ENCODE measurements at places on chromosomes 2 and 18.

- DNase-seq: no peak
Observed at GRCh38 chr2:151837926-151838325, 9.7 kb upstream of the ARL5A start.

DNA sequence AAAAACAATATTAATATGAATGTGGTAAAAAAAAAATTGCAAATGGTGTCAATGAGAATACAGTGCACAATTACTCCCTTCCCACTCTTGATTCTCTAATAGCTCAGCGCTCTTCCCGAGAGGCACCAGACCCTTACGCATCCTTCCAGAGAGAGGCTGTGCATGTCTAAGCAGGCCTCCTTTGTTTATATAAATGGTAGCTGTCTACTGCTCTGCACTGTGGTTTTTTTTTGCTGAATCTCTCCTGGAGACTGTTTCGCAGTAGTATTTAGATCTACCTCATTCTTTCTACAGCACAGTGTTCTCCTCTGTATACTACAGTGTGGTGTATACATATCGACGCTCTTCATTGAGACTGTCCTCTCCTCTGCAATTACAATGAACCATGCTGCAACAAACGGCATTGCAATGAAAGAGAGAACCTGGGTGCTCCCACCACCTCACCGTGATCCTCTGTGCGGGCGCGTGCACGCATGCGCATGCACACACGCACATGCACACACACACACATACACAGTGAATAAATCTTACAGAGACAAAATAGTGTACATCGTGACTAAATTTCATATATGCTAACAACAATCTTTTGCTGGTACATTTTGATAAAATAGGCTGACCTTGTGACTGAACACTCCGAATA, 19.4 kb downstream of the SEPTIN10 start:
- no peak for DNase-seq

DNA sequence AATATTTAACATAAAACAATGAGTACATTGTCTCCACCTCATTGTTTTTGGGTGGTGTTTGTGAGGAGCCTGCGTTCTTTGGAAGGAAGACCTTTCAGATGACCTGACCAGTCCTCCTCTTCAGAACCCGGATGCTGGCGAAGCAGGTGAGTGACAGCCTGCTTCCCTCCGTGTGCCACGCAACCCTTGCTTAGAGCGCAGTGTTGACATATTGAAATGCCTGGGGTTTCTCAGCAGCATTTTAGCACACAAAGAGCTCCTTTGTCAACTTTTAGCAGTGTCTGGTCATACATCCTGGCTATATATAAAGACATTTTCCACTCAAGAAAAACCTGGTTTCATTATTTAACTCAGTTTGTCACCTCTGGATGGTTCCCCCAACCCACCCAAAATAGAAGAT, 335.7 kb upstream of the POU3F3 start:
- DNase-seq: no peak

DNA sequence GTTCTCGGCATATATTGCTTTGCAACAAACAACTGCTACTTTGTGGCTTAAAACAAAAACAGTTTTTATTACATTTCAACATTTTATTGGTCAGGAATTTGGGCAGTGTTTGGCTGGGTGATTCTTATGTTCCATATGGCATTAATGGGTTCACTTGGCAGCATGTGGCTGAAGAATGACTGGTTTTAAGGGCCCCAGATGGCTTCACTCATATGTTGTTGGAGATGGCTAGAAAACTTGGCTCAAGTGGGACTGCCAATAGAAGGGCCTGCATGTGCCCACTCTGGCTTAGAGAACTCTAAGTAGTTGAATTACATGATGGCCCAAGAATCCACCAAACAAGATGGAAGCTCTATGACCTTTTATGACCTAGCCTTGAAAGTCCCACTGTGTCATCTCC, 86.1 kb downstream of the FASTKD2 start:
- DNase-seq: no peak

DNA sequence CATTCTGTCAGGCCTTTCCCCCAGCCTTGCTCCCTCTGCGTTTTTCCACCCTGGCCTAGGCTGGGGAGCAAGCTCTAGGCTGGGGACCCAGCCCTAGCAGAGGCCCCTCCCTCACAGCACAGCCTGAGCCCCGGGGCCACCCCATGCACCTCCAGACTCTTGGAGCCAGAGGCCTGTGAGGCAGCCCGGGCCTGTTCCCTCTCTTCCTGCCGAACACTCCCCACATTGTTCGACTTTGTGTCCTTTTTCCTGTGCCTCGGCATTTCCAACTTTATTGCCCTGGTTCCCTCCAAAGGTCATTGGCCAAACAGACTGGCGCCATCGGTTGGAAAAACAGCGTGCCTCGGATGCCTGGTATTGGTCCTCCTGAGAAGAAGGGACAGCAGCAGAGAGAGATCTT, 79.7 kb downstream of the HS1BP3 start:
- no peak for DNase-seq

- no peak for DNase-seq
Observed at GRCh38 chr18:45806226-45806625, 19.2 kb upstream of the SIGLEC15 start.

GRCh38 chr2:113229795-113230194, 48.9 kb downstream of the PAX8 start:
- no peak for DNase-seq

- no peak for DNase-seq
Observed at GRCh38 chr2:24919037-24919505, 966 bp downstream of the ADCY3 start.

- no peak for DNase-seq
Observed at GRCh38 chr2:71640489-71640888, 187.1 kb downstream of the DYSF start.

DNA sequence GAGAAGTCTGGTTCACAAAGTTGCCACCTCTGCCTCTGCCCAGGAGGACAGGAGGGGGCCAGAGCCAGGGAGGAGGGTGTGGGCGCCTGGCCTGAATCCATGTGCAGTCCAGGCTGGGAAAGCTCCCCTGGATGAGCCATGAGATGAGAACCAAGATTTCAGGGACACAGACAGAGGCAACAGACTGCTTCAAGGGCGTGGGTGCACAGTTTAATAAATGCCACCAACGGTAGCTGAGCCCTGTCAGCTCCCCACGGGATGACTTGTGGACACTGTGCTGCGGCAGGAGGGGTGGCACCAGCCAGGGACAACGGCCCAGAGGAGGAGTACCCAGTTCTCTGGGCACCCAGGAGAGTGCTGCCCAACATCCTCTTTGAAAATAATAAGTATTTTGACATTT, 15.2 kb downstream of the CAPG start:
- DNase-seq: no peak

- no peak for DNase-seq
Observed at GRCh38 chr2:44928483-44929158, 12.9 kb upstream of the SIX3 start.

GRCh38 chr2:117714745-117715417, 99.6 kb upstream of the DDX18 start:
- DNase-seq: no peak

DNA sequence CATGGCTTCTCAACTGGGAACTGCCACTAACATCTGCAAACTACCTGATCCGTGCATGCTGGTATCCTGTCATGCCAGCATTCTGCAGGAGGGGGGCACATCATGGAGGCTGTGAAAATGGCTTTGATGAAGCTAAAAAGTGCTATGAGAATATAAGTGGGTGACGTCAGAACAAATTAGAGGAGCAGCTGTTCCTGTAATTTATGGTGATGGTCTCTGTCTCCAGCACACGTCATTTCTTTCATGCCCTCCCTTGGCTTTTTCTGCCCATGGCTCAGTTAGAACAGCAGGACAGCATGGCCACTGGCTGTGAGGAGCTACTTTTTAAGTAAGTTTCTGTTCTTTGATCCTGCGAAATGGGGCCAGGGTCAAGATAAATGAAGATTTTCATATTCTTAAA, 466.3 kb downstream of the THSD7B start:
- no peak for DNase-seq

DNA sequence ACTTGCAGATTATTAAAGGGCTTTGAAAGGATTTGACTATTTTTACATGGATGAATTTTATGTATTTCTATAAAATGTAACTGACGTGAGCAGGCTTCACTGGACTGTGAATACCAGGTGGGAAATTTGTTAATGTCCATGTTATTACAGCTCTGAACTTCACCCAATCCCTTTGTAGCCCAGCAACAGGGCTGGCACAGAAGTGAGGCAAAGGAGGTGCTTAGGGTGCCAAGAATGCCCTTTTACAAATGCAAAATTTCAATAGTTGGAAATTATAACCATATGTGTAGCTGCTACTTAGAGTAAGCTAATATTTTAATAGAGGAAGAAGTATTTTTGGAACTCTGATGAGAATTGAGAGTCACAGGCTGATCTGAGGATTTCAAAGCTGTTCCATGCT, 53.7 kb upstream of the FAM98A start:
- no peak for DNase-seq

GRCh38 chr2:13106302-13106701, 389.6 kb downstream of the TRIB2 start:
- DNase-seq: no peak

- no peak for DNase-seq
Observed at GRCh38 chr18:59696311-59697235, 650 bp downstream of the CCBE1 start.

- DNase-seq: peak; percentile 90
Observed at GRCh38 chr2:58923869-58924268, 682.7 kb upstream of the FANCL start.

DNA sequence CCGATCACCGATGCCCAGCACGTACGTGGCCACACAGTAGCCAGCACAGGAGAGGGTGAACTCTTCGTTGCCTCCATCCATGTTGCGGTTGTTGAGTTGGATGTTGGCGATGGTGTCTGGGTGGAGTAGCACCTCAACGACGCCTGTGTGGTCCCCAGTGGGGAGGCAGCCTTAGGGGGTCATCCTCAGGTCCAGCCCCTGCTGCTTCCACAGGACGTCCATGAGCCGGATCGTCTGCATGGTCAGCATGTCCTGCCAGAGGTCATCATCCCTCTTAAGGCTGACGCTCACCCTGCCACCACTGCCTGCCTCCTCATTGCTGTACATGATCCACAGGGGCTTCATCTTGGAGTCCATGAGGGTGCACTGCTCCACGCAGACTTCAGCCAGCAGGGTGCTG, 369.3 kb downstream of the CMPK2 start:
- DNase-seq: no peak

DNA sequence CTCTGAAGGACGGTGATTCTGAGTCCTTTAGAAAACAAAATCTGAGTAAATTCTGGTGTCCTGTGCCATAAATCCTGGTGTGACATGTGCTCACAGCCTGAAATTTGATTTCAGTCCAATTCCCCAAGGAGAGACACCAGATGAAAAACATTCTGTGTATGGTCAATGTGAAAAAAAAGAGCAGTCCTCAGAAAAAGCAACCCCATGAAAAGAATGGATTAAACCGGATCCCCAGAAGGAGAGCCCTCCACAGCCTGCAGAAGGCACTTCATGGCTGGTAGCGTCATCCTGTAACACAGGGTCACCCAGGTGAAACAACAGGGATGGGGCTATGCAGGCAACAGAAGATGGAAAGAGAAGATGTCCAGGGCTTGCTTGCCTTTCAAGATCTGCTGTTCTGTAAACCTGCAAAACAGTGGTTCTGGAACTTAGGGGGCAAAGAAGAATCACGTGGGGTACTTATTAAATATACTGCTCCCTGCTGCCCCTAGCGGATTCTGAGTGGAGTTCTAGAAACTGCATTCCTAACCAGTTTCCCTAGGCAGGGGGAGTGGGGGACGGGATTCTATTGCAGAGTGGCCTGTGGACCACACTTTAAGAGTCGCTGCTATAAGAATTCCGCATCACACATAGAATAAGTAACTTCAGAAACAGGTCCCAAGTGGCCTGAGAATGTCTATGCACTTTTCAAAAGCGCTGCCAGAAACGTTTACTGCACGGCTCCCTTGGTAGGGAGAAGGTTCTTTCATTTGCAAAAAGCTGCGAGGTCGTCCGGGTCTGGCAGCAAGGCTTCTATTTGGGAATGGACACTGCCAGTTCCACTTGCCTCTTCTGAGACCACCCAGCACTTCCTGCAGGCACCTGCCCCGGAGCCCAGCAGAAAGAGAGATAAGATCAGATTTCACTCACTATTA, 118.9 kb upstream of the ARL5A start:
- no peak for DNase-seq

GRCh38 chr18:1452821-1453220, 548.1 kb downstream of the ADCYAP1 start:
- DNase-seq: no peak

GRCh38 chr2:237995036-237995435, 28.2 kb downstream of the UBE2F start:
- DNase-seq: no peak

DNA sequence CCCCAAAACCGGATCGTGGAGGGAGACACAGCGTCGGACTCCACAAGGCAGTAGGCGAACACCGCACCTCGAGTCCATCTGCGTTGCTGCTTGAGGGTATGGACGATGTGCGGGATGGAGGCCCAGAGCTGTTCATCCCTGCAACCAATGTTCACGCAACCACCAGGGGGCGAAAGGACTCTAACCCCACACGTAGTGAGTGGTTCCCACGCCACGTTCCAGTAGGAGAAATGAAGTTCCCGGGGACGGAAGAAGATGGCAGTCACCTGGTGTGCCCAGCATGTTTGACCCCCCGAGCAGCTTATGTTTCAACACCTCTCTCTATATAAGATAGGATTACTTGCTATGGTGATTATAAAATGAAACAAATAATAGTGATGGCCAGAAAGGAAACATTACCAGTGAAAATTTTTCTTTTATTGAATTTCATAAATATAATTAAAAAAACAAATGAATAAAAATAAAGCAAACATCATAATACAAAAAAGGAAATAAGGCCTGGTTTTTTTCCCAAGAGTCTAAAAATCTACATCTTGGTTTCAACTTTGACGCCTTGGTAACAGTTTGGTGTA, 184.3 kb downstream of the SH3BP4 start:
- DNase-seq: peak; percentile 64

DNA sequence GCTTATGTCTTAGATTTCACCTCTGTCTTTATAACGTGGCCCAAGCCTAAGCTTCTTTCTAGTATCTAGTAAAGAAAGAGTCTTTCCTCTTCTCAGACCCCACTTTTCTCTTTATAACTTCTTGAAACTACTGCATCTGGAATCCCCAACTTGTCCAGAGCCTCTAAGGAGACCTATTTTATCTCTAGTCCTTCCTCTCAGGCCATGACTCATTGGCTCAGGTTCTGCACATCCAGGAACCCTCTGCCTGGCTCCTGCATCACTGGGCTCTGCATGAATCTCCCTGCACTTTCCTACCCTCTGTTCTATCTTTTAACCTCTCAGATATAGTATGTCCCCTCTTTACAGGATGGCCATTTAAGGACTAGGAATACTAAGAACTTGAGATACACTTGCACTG, 124.7 kb downstream of the DNAH6 start:
- no peak for DNase-seq

- DNase-seq: no peak
Observed at GRCh38 chr18:58316396-58317342, 272.6 kb downstream of the NEDD4L start.

DNA sequence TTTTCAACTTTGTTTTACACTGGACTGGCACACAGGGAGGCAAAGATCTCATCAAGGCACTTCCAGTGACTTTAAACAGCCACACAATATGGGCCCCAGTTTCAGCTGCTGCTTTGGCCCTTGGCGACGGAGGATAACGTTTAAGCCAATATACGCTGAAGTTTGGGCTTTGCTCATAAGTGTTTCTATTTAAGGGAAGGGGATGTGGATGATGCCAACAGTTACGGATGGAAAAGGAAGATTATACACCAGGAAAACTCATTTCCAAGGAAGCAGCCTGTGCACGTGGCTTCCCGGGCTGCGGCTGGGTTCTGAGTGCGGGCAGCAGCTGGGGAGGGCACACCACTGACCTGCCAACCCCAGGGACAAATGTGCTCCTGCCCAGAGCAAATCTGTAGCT, 151.1 kb downstream of the SH3BP4 start:
- no peak for DNase-seq
